Activated naive CD8-positive, alpha-beta T cell treated with anti-CD3 and anti-CD28 coated beads for 36 hours (primary cell): ENCODE measurements at places on chromosomes 6 and 20. TPM values are rescaled to one million over a fixed set of nuclear protein-coding genes. Genes with fewer than 3 reads are reported as not detected.
A peak's percentile ranks its signal among the peaks of the same experiment; 100 is the strongest.

- no peak overlapping the region for H3K27ac ChIP-seq
- no peak for DNase-seq
- H3K27me3 ChIP-seq, result no peaks in the 10 kb centered on the region
- no peaks in the 10 kb centered on the region for H3K4me1 ChIP-seq
Measured at GRCh38 chr20:42982218-42982617, 207.5 kb downstream of the PTPRT start.

GRCh38 chr6:115398607-115399006 is 662.1 kb downstream of the FRK start:
- peaks cover 1% of the 10 kb centered on the region for H3K36me3 ChIP-seq
- no peaks in the 10 kb centered on the region for H3K27me3 ChIP-seq
- no peak overlapping the region for H3K4me3 ChIP-seq
- no peak for DNase-seq

The FOXP4 gene
- 11.3 TPM for total RNA-seq

- peak overlapping the region; percentile 70 for H3K27ac ChIP-seq
- no peaks in the 10 kb centered on the region for H3K27me3 ChIP-seq
- DNase-seq, result peak; percentile 21
Measured at GRCh38 chr6:14711056-14711703, 534.7 kb upstream of the JARID2 start.

The KCNK15 gene
- total RNA-seq, result 0.31 TPM

DNA sequence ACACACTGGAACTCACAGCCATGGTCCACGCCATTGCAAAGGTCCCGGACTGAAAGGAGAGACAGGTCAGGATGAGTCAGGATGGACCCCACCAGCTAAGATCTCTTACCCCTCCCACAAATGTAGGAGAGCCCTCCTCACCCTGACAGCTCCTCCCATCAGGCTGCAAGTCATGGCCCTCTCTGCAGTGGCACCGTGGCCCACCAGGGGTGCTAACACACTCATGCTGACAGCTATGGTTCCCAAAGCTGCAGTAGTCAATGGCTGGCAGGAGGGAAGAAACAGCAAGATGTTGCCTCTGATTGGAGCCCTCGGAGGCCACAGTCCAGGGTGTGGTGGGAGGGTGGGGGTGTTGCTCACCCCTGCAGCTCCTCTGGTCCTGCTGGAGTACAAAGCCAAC is 5.7 kb upstream of the RBPJL start:
- H3K36me3 ChIP-seq, result no peaks in the 10 kb centered on the region
- H3K27ac ChIP-seq, result no peak overlapping the region
- H3K4me3 ChIP-seq, result no peak overlapping the region
- peaks cover 52% of the 10 kb centered on the region for H3K27me3 ChIP-seq

DNA sequence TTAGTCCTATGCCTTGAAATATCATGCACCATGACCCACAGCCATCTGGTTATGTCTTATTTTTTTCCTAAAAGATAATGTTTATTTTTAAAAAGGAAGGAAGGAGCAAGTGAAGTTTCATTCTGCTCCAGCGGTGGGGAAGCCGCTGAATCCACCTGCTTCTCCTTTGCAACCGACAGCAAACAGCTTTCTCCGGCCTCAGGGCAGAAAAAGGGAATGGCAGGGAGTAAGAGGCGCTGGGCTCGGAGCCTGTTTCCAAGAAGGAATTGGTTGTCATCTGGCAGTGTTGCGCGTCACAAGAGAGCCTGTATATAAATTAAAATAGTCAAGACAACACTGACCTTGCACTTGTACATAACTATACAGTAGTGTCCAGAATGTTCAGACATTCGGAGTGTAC is 14.2 kb downstream of the GFRA4 start:
- no peaks in the 10 kb centered on the region for H3K4me1 ChIP-seq
- no peak for DNase-seq
- H3K27me3 ChIP-seq, result no peaks in the 10 kb centered on the region
- H3K4me3 ChIP-seq, result no peak overlapping the region

DNA sequence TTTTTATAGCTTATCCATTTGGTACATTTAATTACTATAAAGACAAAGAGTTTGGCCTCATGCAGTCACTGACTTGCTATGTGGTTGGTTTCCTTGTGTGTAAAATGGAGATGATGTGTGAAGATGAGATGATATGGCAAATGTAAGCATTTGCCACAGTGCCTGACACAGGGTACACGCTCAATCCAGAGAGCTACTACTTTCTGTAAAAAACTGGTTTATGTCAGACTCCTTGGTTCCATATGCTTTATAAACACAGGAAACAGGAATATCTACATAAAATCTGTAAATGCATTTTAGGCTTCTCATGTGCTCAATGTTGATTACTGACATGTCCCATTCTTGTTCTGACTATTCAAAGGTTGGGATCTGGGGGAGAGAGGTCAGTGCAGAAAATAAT is 10.4 kb downstream of the HIVEP1 start:
- no peak overlapping the region for H3K27ac ChIP-seq
- no peaks in the 10 kb centered on the region for H3K27me3 ChIP-seq
- DNase-seq, result no peak
- H3K36me3 ChIP-seq, result peaks cover 78% of the 10 kb centered on the region

DNA sequence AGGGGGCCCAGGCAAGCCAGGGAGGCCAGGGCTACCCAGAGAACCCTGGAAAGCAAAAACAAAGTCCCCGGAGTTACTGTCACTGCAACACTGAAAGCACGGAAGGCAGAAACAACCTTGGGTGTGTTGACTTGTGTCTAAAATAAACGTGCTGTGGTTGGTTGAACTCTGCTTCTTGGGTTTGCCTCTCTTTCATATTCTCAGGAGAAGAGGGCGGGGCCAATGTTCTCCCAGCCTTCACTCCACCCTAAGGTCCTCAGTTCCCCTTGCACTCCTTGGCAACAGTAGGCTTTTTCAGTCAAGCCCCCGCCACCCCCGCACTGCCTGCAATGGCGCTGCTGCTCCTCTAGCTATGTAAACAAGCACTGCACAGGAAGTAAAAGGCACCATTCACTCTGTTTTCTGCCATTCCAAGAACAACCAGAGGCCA is 60.9 kb downstream of the COL9A1 start:
- no peaks in the 10 kb centered on the region for H3K36me3 ChIP-seq
- H3K27me3 ChIP-seq, result peaks cover 20% of the 10 kb centered on the region
- H3K27ac ChIP-seq, result no peak overlapping the region
- H3K4me1 ChIP-seq, result no peaks in the 10 kb centered on the region
- no peak overlapping the region for H3K4me3 ChIP-seq

DNA sequence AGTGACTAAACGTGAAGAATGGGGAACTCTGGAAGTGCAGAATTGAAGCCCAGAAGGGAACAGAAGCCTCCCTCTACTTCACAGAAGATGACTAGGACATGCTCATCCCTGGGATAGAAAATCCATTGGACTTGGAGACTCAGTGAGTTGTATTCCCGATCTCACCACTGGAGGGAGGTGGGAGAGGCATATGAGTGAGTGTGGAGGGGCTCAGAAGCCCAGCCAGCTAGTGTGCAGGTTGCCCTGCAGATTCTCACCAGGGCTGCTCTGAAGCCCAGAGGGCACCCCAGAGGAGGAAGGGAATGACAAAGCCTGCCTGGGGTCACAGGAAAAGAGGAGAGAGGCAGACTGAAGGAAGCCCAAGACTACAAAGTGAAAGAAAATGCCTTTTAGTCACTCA is 42.1 kb upstream of the HLA-E start:
- H3K4me3 ChIP-seq, result no peak overlapping the region
- H3K27me3 ChIP-seq, result peaks cover 93% of the 10 kb centered on the region
- peaks cover 34% of the 10 kb centered on the region for H3K4me1 ChIP-seq
- DNase-seq, result no peak
- H3K36me3 ChIP-seq, result no peaks in the 10 kb centered on the region

GRCh38 chr6:50361641-50362331 is 312.1 kb upstream of the DEFB112 start:
- H3K4me1 ChIP-seq, result no peaks in the 10 kb centered on the region
- no peak for DNase-seq
- H3K27me3 ChIP-seq, result no peaks in the 10 kb centered on the region
- no peaks in the 10 kb centered on the region for H3K36me3 ChIP-seq
- H3K4me3 ChIP-seq, result no peak overlapping the region

The MUCL3 gene
- not detected for total RNA-seq

DNA sequence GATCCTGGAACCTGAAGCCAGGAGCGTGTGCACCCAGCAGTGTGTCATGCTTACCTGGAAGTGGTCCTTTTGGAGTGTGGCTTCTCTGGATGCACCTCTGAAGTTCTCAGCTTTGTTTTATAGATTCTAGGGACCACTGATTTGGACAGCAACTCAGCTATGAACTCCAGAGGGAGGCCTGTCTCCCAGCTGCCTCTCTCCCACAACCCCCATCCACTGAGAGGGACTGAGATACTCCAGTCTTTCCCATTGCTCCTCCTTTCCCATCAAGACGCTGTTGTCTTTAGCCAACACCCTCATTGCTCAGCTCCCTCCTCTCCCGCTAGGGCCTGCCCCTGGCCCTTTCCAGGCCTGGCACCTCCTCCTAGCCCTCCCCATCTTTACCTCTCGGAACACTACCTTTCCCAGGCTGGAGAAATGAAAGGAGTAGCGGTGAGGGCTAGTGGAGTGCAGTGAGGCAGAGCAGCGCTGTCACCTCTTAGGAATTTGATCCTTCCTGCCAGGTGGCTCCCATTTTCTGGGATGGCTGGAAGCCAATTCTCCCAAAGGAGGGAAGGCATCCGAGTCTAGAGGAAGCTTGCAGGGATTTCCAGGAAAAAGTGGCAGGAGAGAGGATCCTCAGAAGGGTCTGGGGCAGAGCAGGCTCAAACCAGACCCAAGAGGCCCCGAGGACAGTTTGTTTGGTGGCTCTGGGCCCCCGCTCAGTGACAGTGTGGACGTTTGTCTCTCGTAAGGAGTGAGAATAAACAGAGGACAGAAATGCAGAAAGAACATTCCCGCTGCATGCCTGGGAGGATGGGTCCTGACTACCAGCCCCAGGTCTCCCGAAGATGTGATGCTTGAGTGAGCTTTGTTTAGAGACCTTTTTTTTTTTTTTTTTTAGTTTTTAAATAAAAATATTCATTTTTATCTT is at the start of gene LRRN4:
LRRN4 (minus strand) TSS at position 285 of the 913 bp plus-strand sequence. CDS start 1,261 bp downstream, outside the sequence.
- H3K27me3 ChIP-seq, result peaks cover 40% of the 10 kb centered on the region
- H3K36me3 ChIP-seq, result no peaks in the 10 kb centered on the region
- H3K4me1 ChIP-seq, result peaks cover 4% of the 10 kb centered on the region
- peak within 1 kb of the TSS; percentile 7 for H3K4me3 ChIP-seq
- H3K27ac ChIP-seq, result no peak within 1 kb of the TSS
- DNase-seq, result no peak

DNA sequence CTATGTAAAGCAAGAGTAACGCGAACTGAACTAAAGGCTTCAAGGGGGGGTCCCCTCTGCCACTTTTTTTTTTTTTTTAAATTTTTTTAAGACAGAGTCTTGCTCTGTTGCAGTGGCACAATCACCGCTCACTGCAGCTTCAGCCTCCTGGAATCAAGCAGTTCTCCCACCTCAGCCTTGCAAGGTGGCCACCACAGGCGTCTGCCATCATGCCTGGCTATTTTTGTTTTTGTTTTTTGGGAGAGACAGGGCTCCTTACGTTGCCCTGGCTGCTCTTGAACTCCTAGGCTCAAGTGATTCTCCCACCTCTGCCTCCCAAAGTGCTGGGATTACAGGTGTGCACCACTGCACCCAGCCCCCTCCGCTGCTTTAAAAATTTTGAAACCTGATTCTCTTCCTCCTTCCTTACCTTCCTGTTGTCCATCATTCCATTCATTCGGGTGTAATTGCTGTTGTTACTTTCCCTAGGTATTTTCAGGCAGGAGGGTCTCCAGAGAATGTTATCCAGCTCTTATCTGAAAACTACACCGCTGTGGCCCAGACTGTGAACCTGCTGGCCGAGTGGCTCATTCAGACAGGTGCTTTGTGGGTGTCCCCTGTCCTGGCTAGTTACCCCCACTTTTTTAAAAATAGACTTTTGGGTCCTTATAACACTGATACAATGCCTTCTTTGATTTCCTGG is 5.4 kb downstream of the NELFCD start:
- no peaks in the 10 kb centered on the region for H3K27me3 ChIP-seq
- H3K36me3 ChIP-seq, result peaks cover 32% of the 10 kb centered on the region
- no peak for DNase-seq
- peaks cover 27% of the 10 kb centered on the region for H3K4me1 ChIP-seq
- no peak overlapping the region for H3K4me3 ChIP-seq
- peak overlapping the region; percentile 16 for H3K27ac ChIP-seq

DNA sequence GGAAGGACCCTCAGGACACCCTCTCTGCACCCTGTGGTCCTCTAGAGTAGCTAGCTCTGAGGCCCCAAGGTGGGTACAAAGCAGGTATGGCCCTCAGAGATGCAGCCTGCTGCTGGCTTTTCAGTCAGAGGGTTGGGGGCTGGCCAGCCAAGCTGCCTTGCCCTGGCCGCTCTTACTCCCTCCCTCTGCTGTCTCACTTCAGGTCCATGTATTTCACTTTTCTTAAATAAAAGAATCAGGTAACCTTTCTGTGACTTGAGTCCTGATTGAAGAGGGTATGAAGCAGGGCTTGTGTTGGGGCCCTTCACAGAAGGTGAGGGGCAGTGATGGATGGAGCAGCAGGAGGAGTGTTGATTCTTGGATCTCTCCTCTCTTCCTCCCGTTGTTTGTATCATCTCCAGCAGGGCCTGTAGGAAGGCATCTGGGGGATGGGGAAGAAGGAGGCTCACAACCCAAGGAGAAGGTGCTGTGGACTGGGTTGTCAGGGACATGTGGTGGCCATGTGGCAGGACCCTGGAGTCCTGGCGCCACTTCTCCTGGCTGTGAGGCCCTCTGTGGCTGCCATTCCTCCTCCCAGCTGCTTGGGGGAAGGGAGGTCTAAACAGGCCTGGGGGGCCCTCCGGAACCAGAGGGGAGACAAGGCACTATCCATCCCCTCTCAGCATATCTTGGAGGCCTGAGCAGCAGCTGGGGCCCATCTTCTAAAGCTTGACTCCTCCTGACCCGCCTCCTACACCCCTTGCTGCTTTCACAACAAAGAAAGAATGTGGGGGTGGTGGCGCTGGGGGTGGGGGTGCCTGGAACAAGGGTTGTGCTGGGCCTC is 1.1 kb upstream of the PTK7 start:
- no peak overlapping the region for H3K4me3 ChIP-seq
- no peak overlapping the region for H3K27ac ChIP-seq
- H3K27me3 ChIP-seq, result peaks cover 18% of the 10 kb centered on the region
- H3K36me3 ChIP-seq, result no peaks in the 10 kb centered on the region
- peaks cover 3% of the 10 kb centered on the region for H3K4me1 ChIP-seq

The TMEM239 gene
- total RNA-seq, result not detected

DNA sequence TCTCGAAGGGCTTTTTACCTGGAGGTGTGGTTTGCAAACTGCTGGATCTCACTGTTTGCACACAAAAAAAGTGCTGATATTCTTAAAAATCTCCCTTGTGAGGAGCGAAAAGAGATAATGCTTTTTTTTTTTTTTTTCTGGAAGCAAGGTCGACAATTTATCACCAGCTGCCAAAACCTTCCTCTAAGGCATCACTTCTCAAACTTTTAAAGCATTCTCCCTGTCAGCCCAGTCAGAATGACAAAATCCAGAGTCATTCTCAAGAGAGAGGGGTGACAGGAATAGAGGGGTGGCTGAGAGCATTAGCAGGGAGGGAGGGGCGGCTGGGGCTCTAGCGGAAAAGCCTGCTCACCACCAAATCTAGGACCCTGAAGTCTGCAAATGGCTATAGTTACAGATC is 137.2 kb upstream of the ARMC2 start:
- no peak overlapping the region for H3K27ac ChIP-seq
- peaks cover 10% of the 10 kb centered on the region for H3K4me1 ChIP-seq
- H3K36me3 ChIP-seq, result no peaks in the 10 kb centered on the region

- no peak overlapping the region for H3K27ac ChIP-seq
- no peak for DNase-seq
- no peaks in the 10 kb centered on the region for H3K4me1 ChIP-seq
- no peak overlapping the region for H3K4me3 ChIP-seq
- no peaks in the 10 kb centered on the region for H3K36me3 ChIP-seq
Measured at GRCh38 chr20:20820104-20820503, 107.7 kb upstream of the RALGAPA2 start.
